ENCODE measurements at places on chromosomes 1 and 21.

- DNase-seq: no peak
These were observed 89.1 kb downstream of the BCAR3 start for GRCh38 chr1:93592551-93592949.

- DNase-seq: peak; percentile 22
These were observed 1.4 kb downstream of the APP start for GRCh38 chr21:26169061-26169610.

DNA sequence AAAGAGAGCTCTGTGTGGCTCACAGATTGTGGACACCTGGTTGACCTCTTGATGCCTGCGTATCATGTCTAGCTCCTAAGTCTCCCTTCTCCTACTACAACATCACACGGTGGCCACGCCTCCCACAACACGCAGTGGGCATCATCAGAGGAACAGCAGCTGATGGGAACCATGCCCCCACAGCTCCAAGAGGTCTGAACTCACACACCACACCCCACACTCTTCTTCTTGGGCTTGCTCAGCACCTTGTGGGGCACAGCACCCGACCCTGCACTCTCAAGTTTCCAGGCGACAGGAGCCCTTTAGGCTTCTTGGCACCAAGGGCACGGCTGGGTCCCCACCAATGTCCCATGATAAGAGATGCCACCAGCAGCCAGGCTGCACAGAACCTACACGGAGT, 18.8 kb upstream of the CDCP2 start:
- DNase-seq: no peak

GRCh38 chr1:196477262-196477661, 131.0 kb downstream of the KCNT2 start:
- no peak for DNase-seq

DNA sequence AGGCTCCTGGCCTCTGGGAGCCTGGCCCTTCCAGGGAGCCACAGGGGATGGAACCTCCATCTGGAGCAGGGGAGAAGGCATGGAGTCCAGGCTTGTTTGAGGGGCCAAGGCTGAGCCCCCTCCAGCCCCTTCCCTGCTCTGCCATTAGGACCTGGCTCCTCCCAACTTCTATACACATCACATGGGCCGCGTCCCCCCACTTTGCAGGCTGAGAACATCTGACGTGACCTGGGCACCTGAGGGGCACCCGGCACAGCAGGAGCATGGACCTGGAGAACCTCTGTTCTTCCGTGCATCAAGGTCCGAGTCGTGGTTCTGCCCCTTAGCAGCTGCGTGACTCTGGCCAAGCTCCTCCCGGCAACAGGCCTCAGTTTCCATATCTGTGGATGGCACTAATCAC, 3.9 kb upstream of the AIRE start:
- no peak for DNase-seq

- no peak for DNase-seq
These were observed 28.1 kb downstream of the VANGL1 start for GRCh38 chr1:115669886-115670285.

DNA sequence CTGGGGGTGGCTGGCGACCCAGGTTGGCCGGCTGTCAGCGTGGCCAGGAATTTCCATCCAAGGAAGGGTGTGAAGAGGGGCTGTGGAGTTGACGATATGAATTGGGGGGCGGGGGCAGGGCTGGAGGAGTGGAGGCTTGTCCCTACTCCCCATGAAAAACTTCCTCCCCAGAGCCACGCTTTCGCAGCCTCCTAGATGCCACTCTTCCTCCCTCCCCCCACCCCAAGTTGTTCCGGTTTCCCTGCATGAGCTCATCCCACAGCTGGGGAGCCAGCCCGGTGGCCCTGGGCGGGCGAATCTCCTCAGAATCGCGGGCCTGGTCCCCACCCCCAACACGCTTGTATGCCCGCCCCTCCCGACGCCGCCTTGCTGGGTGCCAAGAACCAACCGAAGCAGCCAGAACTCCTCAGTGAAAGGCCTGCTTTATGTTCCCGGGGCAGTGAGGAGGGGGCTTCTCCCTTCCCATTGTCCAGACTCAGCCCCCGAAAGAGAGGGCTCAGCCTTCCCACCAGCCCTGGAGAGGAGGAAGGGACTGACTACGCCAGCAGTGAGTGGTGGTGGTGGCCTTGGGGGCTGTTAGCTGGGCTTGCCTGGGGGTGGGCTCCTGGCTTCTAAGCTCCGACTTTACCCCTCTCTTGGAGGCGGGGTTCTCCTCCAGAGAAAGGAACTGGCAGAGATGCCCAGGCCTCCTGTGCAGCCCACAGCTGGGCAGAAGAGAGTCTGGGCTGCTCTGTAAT, 1.8 kb upstream of the CSMD2 start:
- DNase-seq: no peak

DNA sequence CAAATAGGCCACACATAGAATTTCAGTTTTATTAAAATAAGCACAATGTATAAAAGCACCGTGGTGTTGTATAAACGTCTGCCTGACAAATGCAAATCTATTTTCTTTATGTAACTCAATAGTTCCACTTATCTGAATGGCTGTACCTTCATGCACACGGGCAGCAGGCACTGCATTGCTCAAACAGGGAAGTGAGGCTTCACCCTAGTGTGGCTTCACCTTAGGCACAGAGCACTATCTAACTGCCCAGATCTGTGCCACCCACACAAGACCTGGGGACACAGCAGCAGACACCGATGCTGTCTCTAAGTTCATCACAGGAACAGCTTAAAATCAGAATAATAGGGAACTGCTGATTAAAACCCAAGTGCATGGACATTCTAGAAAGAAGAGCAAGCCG, 6.0 kb upstream of the KNCN start:
- DNase-seq: no peak

- no peak for DNase-seq
These were observed 26.7 kb upstream of the SLAMF9 start for GRCh38 chr1:159980786-159981185.

DNA sequence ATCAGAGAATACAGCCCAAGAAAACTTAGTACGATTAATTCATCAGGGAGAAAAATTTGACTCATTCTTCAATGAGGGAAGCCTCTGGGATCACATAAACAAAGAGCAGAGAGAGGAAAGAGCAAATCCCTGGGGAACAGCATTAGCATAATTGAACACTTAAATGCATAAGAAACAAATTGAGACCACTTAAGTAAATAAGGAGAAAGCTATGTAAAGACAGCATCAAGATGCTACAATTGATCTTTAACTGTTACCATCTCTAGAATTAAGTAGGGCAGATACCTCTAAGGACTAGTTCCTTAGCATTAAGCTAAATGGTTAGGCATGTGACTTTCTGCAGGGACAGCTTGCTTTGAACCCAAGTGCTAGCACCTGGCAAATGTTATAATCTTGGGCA, 265.1 kb upstream of the NEGR1 start:
- DNase-seq: no peak

GRCh38 chr1:8152731-8153702, 126.9 kb upstream of the ERRFI1 start:
- peak; percentile 96 for DNase-seq
